Activated B cell treated with CpG ODN at 0.5 μM for 24 hours (primary cell): ENCODE measurements at places on chromosomes 16 and 17. TPM values are rescaled to one million over a fixed set of nuclear protein-coding genes. Genes with fewer than 3 reads are reported as not detected.

- DNase-seq: no peak
Observed at GRCh38 chr17:76238847-76239537, 1.3 kb downstream of the RNF157 start.

DNA sequence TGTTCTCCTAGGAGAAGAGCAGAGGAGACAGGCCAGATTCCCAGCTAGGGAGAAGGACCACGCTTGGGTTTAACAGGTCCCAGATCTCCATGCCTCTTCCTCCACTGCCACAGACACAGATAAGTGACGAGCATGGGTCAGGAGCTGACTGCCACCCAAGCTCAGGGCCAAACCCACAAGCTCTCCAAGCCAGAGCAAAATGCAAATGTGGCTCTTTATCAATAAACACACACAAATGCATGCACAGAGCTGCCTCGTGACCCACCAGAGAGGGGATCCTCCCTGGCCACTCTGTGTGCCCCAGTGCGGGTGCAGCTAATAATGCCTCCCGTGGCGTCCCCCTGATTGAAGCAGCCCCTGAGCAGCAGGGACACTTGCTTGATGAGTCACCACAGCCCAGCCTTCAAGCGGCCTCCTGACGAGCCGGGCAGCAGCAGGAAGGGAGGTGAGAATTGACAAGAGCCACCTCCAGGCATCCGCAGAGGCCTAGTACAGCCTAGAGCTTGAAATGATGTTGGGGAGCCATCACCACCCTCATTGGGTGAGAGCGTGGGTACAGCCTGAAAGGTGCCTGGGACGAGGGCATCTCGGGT lies 143.9 kb downstream of the CCDC182 start:
- DNase-seq: no peak

MMP28 gene
- total RNA-seq: 0.59 TPM in 1 of 2 replicates, not detected in the other

DNA sequence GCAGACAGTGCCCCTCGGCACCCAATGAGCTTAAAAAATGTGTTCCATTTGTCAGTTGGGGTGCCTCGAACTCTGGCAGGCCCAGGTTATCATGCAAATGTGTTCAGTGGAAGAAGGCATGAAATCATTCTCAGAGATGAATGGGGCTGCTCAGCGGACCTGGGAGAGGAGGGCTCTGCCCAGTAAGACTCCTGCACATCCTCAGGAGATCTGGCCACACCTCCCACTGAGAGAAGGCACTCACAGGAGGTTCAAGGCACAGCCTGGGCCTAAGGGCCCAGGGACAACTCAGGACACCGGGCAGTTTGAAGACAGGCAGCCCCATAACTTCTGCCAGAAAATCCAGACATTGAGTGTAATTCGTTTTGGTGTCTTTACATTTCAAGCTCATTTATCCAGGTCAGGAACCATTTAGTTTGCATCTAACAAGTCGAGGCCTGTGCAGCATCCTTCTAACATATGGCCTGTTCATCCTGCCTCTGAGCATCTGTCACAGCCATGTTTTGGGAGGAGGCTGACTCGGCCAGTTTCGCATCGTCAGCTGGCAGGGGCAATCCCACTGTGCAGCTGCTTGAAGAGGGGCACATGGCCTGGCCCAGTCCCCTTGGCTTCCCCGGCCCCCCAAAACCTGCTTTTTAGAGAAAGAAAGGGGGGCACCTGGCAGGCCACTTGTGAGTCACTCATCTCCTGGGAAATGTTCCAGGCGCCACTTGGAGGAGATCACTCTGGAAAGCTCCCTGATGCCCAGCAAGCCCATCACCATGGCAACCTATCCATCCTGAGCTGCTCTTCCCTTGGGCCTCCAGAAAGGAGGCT lies 31.2 kb upstream of the BCAR1 start:
- no peak for DNase-seq

- no peak for DNase-seq
Observed at GRCh38 chr16:15954814-15955151, 5.4 kb downstream of the ABCC1 start.

- DNase-seq: no peak
Observed at GRCh38 chr16:2092866-2093265, 42.8 kb downstream of the PKD1 start.

- DNase-seq: no peak
Observed at GRCh38 chr17:16930571-16931317, 41.2 kb downstream of the TNFRSF13B start.

GRCh38 chr17:31691251-31691905 lies 167.7 kb downstream of the COPRS start:
- DNase-seq: no peak

DNA sequence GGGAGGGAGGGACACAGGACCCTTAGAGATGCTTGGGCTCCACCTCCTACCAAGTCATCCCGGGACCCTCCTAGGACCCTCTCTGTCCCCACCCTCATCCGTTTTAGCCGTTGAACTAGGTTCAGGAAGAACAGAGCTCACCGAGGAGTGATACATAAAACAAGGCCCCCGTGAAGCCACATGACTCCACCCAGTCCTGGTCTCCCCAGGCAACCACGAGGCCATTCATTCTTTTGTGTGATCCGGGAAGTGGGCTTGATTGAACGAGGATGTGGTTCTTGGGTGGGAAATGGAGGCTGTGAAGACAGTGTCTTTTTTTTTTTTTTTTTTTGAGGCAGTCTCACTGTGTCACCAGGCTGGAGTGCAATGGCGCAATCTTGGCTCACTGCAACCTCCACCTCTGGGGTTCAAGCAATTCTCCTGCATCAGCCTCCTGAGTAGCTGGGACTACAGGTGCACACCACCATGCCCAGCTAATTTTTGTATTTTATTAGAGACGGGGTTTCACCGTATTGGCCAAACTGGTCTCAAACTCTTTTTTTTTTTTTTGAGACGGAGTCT lies 14.8 kb downstream of the TRARG1 start:
- DNase-seq: no peak

DNA sequence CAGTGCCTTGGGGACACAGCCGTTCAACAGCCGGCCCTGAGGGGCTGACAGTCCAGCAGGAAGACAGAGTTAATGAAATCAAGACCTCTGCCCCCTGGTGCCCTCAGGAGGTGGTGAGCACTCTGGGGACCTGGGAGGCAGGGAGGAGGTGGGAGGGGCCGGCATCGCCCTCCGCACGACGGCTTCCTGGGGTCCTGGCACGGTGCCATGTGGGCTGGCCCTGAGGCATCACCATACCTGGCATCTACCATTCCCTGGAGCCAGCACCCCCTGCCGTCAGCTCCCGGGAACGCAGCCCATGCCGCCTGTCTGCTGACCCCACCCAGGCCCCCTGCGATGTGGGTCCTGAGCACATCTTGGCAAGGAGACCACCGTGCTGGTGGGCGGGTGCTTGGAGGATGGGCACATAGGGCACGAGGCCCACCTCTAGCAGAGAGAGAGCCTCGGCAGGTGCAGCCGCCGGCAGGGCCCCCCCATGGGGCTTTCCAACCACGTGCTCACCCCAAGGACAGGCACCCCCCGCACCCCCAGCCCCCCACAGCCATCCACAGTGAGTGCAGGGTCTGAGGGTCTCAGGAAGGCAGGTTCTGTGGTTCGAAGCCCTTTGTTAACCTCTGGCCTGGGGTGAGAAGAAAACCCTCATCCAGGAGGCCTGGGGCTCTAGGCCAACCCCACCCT lies 52.5 kb downstream of the ZFPM1 start:
- DNase-seq: no peak

- no peak for DNase-seq
Observed at GRCh38 chr16:13781575-13782338, 138.2 kb upstream of the ERCC4 start.

- no peak for DNase-seq
Observed at GRCh38 chr17:59454633-59455105, 110.7 kb upstream of the DHX40 start.
